ENCODE measurements at places on chromosomes 6 and 20.

GRCh38 chr6:132749111-132749510 lies 8.6 kb downstream of the VNN2 start:
- DNase-seq, result no peak

GRCh38 chr20:1375515-1375914 lies 17.3 kb downstream of the FKBP1A start:
- DNase-seq, result no peak

DNA sequence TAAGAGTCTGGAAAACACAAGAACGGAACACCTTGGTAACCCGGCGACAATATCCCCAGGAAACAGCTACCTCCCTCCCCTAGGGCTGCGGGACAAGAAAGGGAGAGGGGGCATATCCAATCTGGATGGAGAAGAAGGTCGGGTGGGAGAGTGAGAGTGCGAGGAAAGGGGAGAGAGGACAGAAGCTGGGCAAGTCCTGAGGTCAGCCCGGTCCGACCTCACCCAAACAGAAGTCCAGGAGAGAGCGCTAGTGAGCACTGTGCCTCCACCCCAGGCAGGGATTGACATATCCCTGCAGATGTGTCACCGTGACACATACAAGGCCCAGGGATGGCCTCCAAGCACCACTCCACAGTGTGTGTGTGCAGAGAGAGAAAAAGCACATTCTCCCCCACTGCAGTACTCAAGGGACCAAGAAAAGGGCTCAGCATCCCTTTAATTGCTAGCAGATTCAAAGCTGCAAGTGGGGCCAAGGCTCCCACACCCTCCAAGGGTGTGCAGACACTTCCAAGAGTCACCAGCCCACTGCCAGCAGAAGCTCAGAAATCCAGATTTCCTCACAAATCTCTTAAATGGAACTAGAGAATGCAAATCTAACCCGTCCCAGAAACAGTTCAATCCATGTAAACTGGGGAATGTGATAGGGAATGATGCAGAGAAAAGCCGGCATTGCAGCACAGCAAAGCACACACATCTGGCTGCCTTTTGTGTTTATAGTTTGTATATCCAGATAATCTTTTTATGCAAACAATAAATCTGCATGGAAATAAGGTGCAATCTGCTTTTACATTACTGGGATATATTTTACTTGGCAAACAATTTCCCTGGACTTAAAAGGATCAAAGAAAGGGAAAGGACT lies 3.1 kb downstream of the PXDC1 start:
- no peak for DNase-seq

DNA sequence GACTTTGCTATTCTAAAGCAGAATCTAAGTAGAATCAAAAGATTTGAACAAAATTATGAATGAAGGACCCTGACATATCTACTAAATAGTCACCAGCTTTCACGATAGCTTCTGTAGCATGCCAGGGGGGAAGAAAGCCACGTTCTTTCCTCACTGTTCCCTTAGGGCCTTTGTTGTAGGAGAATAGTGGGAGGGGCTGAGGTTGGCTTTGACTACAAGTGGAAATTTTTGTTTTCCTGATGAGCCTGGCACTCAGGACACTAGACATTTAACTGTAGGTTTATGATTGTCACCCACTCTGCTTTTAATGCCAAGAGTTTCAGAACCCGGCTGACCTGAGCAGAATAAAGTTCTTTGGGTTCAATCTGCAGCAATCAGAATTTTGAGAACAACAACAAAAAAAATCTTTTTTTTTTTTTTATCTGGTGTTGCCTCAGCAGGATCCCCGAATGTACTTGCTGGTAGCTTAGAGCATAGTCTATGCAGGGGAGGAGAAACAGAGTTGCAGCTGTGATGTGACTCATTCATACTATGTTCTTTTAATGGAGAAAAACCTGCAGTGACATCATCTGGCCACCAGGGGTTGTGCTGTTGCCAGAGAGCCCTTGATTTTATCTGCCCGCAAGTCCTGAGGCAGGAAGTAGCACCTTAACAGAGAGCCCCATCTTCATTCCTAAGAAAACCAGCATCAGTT lies 38.5 kb downstream of the TPD52L1 start:
- DNase-seq, result no peak

- no peak for DNase-seq
Observed at GRCh38 chr20:58703765-58704371, 11.3 kb downstream of the NPEPL1 start.

GRCh38 chr20:18416486-18416885 lies 50.3 kb downstream of the DZANK1 start:
- DNase-seq, result no peak

Data from right renal cortex interstitium (tissue), 3 donors.